ENCODE measurements at places on chromosomes 11 and 22.

DNA sequence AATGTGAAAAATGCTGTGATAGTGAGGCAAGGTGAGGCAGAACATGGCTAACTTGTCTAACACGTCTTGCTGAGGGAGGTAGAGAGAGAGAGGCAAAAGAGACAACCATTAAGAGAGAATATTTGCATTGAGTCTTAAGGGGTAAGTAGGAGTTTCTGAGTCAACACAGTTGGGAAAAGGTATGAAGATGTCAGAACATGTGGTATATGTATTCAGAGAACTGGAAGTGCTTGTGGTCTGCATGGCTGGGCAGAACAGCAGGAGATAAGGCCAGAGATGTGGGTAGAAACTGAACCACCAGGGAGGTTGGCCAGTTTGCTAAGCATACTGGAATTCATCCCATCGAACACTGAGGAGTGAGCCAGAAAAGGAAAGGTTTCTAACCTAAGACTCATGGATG lies 25.0 kb upstream of the SLC5A1 start:
- no peak for DNase-seq

DNA sequence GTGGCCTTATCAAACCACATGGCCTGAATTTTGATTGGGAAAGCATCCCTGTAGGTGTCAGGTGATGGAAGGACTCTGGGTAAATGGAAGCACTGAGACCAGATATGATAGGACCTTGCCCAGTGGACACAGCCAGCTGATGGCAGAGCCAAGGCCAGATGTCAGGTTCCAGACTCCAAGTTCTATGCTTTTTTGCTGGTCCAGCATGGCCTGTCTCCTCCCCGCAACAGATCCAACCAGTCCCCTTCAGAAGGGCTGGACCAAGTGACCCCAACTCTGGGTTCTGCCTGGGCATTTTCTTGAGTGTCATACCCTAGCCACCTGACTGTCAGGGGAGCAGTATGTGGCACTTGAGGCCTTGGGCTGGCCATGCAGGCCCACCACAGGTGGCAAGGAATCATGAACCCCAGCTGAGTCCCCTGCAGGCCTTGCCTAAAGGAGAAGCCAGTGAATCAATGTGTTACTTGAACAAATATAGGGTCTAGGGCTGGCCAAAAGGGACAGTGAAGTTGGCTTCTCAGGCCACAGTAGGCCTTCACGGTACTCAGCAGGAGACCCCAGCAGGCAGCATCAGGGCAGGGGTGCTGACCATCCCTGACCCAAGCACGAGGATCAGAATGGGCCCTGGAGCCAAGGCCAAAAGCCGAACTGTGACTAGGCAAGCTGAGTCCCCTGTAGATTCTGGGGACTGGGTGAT lies 27.1 kb downstream of the KCNQ1OT1 start:
- DNase-seq, result no peak

DNA sequence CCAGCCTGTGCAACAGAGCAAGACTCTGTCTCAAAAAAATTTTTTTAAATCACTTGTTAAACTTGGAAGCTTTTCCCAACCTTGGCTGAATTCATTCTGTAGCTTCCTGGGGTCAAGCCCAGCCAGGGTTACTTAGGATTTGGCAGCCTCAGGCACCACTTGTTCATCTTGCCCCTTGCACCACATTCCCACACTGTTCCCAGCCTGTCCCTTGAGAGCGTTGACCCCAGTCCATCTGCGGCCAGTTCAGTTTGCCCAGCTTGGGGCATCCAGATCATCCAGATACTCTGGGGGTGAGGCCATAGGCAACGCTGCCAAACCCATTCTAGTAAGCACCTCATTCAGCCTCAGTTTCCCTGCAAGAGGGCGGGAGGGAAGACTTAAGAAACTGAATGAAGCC lies 8.7 kb upstream of the THRSP start:
- no peak for DNase-seq

GRCh38 chr11:118629761-118630661 lies 22.6 kb downstream of the PHLDB1 start:
- no peak for DNase-seq

DNA sequence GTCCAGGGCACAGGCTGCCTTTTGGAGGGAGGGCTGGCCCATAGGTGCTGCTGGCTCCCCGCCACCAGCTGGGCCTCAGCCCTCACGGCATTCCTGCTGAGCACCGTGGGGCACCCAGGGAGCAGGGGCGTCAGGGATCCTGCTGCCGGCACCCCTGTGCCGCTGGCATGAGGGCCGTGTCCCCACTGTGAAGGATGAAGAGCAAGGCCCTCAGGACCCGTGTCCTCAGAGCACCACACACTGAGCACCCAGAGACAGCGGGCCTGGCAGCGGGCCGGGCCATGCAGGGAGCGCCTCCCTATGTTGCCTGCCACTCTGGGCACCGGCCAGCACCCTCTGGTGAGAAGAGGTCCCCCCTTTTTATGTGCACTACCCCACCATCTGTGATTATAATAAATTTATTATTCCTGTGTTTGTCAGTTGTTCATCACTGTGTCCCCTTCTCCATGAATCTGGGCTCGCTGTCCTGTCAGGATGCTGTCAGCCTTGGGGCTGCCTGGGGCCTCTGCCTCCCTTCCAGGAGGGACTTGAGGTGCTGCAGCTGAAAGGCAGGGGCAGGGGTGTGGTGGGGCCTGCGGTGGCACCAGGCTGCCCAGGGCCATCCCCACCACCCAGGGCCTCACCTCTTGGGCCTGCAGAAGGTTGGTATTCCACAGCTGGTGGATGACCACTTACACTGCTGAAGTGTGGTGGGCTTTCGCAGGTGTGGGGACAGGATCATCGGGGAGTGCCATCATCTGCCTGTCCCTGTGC lies 80.0 kb downstream of the MED15 start:
- DNase-seq, result no peak

DNA sequence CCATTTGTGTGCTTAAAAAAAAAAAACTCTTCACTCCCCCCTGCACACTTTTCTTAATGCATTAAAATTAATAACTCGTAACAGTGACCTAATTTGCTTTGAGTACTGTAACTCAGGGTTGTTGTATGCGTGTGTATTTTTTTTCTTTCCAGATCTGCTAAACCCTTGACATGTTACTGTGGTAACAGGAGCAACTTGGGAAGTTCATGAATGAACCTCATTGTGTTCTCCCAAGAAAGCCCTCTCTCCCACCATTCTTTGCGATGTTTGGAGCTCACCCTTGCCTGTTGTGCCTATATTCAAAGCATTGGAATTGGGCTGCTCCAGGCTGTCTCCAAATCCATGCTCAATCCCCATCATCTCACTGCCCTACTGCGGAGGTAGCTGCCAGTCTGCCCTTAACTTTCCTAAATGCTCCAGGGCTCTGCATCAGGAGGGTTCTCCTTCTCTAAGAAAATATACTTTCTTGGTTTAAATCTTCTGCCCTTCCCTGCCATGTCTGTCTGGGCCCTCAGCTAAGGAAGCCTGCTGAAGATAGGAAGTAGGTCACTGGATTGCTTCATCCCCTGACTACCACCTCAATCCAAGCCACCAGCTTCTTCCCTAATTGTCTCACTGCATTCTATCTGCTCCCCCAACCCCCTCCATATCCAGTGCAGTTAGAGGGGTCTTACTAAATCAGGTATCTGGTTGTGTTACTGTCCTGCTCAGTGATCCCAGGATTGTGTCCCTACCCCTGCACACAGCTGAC lies 70.3 kb downstream of the KIRREL3 start:
- no peak for DNase-seq

DNA sequence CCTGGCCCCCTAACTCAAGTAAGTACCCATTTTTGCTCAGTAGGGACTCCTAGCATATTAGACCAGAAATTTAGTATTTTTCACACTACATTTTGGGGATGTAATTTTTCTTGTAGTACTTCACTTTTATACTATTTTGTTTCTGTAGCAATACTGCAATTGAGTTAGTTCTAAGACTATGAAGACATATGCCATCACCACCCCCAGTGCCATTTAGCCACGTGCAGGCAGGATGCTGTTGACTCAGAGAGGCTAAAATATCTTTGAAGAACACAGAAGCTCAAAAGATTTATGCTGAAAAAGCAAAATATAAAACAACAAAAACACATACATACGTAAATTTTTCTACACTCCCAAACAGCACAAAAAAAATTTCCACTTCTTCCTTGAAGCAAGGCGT lies 29.1 kb upstream of the DLAT start:
- no peak for DNase-seq

DNA sequence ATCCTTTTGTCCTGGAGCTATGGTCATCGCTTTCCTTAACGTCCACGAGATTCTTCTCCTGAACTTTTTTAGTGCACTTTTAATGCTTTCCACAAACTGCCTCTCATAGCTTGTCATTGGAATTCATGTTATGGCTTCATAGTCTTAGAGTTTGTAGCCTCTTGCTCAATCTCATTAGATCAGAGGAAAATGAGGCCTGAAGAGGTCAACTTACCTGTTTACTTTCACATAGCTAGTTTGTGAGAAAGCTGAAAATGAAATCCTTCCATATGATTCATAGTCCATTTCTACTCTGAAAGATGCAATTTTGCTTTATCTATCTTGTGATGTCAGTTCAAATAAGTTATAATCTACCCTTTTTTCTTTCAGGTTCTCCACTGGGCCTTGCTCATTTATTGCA lies 1747.2 kb upstream of the RAG2 start:
- DNase-seq, result no peak

DNA sequence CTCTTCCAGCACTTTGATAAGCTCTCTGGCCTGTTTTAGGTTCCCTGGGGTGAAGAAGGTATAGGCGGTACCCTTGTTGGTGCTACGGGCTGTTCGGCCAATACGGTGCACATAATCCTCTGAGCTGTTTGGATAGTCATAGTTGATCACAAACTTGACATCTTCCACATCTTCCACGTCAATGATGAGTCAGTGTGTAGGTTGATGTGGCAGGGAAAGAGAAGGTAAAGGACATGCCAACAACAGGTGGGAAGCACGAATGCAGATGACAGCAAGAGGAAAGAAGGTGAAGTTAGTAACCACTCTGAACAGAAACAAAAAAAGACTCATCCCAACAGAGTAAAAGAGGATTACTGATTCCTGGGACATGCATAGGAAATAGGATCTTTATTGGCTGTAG lies 18.2 kb downstream of the DDX17 start:
- no peak for DNase-seq

DNA sequence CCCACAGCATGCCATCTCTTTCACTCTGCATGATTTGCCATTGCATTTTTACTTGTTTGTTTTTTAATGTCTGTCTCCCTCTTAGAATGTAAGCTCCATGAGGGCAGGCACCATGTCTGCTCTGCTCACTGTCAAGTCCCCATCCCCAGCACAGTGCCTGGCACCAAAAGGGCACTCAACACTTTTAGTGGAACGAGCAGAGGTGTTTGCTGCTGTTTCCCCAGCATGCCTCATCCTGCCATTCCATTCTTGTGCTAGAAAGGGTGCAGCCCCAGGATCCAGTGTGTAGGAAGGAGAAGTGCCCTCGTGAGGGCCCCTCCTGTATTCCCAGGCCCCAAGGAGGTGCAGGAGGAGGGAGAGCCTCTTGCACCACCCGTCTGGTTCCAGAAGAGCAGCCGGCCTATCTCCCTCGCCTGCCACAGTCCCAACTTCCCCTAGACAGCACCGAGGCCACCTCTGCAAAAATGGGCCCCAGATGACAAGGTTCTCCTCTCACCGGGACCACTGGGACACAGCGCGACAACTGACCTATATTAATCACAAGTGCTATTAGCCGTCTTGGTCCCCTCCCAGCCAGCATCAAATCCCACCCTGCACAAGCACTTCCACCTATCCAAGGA lies 33.3 kb upstream of the CACNG2 start:
- DNase-seq, result no peak

GRCh38 chr22:49565516-49565855 lies 262.2 kb downstream of the BRD1 start:
- no peak for DNase-seq

DNA sequence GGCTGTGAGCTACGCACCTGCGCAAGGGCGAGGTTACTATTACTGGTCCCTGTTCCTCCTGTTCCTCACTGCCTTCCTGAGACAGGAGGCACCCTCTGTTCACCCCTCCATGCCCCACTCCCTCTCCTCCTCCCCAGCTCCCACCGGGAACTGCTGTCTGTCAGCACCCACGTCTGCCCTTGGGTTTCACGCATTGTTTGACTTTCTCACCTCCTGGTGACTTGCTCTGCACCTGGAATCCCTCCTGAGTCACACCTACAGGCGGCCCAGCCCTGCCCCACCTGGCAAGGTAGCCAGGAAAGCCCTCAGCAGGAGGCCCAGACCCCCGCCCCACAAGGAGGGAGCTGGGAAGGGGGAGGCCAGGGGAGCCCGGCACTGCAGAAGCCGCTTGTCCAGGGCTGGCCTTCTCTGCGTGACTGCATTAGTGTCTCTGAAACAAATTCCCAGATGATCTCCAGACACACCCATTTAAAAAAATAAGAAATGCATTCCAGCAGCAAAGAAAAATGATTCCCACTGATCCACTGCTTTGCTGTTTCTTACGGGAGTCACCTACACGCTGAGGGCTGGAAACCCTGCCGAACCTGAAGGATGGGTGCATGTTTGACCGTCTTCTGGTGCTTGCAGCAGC lies 86.4 kb downstream of the CELSR1 start:
- no peak for DNase-seq

DNA sequence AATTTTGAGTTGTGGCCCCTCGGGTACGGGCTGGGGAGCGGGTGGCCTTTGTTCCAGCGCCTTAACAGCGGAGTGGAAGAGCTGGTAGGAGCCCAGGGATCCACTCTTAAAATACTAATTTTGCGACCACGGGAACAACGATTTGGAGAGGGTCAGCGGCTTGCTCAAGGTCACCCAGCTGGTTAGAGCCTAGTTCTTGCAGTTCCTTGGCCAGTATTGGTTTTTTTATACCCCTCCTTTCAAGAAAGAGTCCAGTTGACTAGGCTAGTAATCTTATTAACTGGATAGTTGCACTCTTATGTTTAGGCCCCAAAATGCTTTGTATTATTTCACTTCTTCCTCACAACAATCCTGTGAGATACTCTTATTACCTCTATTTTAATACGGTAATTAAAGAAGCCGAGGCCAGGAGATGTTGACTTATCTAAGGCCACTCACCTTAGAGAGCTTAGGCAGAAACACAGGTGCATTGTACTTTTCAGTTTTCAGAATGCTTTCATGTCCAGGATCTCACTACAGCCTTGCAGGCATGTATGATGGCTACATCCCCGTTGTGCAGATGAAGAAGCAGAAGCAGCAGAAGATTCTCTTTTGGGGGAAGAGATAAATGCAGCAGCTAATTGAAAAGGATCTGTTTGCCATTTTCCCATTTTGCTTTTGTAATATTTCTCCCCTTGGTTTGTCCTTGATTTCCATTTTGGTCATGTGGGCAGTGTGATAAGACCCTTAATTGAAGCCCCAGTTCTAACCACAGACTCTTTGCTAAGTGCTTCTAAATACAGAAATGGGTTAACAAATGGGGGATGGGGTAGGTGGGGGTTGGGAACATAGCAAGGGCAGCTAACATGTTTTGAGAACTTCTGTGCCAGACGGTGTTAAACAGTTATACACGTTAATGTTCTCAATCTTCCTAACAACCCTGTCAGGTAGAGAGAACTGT lies 1.4 kb downstream of the SREBF2 start:
- no peak for DNase-seq

- DNase-seq, result no peak
Measured at GRCh38 chr11:129423426-129423825, 47.8 kb downstream of the BARX2 start.
